ENCODE measurements at places on chromosomes 4 and X.
A peak's percentile ranks its signal among the peaks of the same experiment; 100 is the strongest.

GRCh38 chrX:148540114-148540513 is 39.7 kb downstream of the AFF2 start:
- DNase-seq, result no peak

- no peak for DNase-seq
Observed at GRCh38 chrX:7542587-7543380, 300.2 kb upstream of the VCX start.

DNA sequence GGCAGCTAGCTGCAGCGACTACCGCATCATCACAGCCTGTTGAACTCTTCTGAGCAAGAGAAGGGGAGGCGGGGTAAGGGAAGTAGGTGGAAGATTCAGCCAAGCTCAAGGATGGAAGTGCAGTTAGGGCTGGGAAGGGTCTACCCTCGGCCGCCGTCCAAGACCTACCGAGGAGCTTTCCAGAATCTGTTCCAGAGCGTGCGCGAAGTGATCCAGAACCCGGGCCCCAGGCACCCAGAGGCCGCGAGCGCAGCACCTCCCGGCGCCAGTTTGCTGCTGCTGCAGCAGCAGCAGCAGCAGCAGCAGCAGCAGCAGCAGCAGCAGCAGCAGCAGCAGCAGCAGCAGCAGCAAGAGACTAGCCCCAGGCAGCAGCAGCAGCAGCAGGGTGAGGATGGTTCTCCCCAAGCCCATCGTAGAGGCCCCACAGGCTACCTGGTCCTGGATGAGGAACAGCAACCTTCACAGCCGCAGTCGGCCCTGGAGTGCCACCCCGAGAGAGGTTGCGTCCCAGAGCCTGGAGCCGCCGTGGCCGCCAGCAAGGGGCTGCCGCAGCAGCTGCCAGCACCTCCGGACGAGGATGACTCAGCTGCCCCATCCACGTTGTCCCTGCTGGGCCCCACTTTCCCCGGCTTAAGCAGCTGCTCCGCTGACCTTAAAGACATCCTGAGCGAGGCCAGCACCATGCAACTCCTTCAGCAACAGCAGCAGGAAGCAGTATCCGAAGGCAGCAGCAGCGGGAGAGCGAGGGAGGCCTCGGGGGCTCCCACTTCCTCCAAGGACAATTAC is 1.4 kb downstream of the AR start:
- DNase-seq, result no peak

DNA sequence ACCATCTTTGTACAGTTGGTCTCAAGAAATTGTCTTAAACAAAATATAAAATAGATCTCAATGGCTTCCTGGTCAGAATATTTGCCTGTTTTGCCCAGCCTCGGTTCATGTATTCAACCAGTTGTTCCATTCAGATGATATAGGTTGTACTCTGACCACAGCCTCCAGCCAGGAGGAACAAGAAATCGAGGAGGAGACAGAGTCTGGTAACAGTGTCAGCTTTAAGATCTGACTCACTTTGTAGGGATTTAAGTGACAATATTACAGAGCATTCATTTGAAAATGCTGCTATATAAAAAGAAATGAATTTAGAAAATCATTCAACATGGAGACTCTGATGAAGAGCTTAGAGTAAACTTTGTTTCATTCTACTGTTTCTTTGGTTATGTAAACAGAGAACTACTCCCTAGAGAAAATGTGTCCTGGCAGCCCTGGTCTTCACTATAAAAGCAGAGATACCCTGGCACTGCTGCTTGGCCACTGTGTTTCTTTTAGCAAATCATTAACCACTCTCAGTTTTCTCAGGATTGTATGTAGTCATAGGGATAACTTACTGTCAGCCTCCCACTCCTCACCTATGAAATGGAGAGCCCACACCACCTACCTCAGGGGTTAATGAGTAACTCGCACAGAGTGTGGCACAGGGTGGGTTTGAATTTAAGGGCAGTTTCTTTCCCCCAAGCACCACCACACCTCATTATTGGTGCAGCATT is 53.5 kb downstream of the PAGE2 start:
- DNase-seq, result no peak

DNA sequence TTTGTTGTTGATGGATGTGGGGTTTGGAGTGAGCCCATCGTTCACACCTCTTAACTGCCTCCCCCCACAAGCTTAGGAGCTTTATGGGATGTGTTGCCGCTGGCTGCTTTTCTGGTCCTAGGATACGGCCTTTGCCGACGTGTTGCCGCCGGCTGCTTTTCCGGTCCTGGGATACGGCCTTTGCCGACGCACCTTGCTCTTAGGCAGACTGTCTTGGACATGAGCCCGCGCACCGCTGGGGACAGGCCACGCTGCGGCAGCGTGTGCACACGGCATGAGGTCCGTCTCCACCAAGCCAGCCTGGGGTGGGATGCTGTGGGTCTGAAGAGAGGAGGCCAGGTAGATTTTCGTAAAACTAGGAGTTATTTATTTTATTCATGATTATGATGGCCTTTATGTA is 14.2 kb downstream of the RGS12 start:
- no peak for DNase-seq

- DNase-seq, result no peak
Observed at GRCh38 chr4:82706349-82707000, 92.1 kb downstream of the SCD5 start.

GRCh38 chrX:119817130-119817690 is 25.8 kb upstream of the RPL39 start:
- no peak for DNase-seq

- DNase-seq, result no peak
Observed at GRCh38 chr4:181822005-181822375, 421.2 kb upstream of the TENM3 start.

DNA sequence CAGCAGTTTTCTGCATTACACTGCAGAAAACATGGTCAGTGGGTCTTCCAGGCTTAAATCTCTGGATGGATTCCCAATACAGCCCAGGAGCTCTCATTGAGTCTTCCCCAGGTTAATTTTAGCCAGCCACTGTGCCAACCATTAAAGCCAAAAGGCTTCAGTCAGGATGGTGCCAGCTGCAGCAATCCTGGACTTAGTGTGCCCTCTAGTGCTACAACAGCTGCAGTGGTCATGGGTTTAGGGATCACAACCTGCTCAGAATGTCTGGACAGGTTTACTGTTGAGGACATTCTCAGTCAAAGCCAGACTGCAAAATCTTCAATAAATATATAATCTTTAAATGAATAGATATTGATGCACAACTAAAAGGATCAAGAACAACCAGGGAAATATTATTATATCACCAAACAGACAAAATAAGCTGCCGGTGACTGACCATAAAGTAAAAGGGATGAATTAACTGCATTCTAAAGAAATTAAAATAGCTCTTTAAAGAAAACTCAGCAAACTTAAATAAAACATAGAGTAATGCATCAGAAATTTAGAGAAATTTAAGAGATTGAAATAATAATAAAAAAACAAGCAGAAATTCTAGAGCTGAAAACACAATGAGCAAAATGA is 639.9 kb downstream of the SPOCK3 start:
- DNase-seq, result peak; percentile 65

GRCh38 chr4:127629371-127629770 is 3.4 kb upstream of the INTU start:
- no peak for DNase-seq
